ENCODE measurements at places on chromosomes 3 and 15.
A peak's percentile ranks its signal among the peaks of the same experiment; 100 is the strongest.

DNA sequence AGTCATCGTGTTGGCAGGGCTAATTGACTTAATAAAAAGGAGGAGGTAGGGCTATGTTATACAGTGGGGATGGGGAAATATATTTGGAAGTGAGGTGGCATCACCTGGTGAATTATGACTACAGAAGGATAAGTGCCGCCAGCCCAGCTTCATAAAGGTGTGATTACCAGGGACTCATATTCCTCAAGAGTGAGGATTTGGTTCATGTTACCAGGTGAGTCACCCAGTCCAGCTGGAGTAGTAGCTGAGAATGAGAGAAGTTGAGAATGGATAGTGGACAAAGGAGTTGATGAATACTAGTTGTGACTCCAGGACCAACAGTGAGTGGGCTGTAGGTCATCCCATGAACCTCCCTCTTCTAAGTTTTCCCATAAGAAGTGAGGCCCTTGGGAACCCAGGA lies 143.0 kb upstream of the GALNT15 start:
- no peak for DNase-seq

DNA sequence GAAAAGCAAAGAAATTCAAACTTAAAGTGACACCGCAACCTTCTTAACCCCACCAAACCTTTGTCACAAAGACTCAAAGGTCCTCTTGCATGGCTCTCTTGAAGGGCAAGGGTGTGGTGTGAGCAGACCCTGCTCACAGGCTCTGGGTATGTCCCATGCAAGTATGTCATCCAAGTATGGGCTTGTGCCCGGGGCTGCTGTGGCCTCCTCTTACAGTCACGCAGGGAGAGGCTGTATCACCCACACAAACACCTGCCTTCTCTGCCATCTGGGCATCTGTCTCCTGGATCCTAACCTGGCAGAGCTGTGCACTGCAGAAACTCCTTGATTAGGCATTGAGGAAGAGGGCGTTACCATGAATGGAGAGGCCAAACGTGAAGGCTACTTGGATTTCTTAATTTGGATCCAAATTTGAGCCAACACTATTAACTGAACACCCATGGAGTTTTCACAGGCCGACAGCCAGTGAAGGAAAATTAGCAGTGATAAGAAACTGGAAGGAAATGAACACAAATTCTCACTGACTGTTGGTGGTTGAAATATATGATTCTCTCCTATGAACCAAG lies 146.6 kb downstream of the DUT start:
- DNase-seq, result no peak

DNA sequence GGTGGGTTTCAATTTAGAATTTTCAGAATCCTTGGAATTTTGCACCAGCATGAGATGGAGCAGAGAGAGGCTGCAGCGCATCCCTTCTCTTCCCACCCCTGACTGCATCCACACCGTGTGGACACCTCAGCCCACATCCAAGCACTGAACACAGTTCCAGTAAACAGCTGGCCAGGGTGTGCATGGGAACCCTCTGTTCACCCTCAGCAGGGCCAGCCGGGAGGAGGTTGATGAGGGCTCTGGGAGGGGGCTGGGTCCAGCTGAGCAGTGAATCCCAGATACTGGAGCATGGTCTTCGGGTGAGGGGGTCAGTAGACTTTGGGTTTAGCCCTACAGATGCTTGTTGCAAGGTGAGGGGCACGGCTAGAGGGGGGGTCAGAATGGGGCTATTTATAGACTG lies 85.8 kb downstream of the RPLP1 start:
- no peak for DNase-seq

DNA sequence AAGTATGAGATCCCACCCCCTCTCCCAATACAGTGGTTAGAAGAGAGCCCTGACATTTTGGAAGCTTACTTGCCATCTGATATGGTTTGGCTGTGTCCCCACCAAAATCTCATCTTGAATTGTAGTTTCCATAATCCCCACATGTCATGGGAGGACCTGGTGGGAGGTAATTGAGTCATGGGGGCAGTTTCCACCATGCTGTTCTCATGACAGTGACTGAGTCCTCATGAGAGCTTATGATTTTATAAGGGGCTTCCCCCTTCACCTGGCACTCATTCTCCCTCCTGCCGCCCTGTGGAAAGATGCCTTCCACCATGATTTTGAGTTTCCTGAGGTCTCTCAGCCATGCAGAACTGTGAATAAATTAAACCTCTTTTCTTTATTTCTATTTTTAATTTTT lies 28.8 kb upstream of the HES1 start:
- no peak for DNase-seq

- DNase-seq, result no peak
Measured at GRCh38 chr3:34024447-34025240, 226.2 kb downstream of the PDCD6IP start.

DNA sequence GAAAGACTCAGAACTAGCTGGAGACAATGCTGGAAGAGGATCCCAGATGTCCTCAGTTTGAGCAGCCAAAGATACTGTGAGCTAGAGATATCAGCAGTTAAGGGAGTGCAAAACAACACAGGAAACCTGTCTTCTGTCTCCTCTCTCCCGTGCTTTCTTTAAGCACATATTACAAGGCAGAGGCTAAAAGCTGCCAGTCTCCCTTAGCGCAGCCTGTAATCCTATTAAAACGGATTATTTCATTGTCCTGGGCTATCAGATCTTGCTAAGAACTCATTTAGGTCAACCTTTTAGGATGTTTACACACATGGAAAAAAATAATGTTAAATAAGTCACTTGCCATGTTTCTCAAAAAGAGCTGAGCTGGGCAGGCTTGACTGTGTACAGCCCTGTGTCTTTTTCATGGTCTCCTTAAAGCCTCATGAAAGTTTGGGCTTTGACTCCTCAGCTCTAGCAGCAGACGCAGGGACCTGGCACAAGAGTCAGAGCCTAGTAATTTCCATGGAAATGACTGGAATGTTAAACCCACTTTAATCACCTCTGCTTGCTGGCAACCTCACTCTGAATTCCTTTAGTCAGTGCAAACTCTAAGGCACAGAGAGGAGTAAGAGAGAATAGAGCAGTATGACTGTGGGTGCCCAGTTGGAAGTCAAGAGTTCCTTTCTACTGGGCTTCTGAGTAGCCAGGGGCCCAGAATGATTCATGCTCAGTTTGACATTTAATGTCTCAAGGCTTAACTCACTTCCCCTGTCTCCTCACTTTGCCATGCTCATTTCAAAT lies 491.9 kb downstream of the NTRK3 start:
- no peak for DNase-seq

- DNase-seq, result no peak
Measured at GRCh38 chr3:127535106-127535785, 55.3 kb downstream of the TPRA1 start.

DNA sequence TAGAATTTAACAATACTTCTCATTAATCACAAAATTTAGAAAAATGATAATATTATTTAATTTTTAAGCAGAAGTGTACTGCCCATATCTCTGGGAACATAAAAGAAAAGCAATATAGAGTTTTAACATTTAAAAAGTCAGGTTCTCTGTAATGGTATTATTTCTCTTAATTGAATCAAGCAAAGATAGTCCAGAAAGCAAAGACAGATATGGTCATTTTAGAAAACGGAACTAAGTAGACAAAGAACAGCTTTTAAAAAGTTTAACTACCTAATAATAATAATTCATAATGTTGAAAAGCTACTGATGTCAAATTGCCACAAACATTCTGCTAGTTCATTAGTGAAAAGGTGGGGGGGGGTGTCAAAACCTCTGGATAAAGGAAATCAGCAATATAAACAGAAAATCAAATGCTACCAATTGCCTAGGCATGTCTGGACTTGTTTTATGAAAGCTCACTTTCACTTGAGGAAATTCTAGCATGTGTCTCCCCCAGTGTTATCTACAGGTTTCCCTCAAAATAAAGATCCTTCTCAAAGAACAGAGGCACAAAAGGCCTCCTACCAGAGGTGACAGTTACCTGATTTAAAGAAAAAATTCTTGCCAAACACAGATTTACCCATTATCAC lies 1.7 kb downstream of the ZMAT3 start:
- DNase-seq, result peak; percentile 77

DNA sequence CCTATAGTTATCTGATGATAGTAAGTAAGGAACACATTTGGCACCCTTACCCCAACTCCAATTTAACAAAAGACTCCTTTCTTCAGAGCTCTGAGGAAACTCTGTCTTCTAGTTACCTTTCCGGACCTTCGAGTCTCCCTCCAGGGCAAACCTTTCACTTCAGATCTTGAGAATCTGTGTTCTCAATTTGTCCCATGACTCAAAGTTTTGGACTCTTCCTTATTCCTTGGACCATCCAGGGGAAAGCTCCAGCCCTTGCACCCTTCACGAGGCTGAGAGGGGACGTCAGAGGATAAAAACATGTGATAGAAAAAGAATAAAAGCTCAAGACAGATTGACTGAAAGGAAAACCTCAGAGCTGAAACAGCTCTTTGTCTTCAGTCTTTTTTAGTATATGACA lies 76.9 kb downstream of the CTNNB1 start:
- DNase-seq, result no peak

- no peak for DNase-seq
Measured at GRCh38 chr15:79978260-79978654, 7.3 kb upstream of the BCL2A1 start.

DNA sequence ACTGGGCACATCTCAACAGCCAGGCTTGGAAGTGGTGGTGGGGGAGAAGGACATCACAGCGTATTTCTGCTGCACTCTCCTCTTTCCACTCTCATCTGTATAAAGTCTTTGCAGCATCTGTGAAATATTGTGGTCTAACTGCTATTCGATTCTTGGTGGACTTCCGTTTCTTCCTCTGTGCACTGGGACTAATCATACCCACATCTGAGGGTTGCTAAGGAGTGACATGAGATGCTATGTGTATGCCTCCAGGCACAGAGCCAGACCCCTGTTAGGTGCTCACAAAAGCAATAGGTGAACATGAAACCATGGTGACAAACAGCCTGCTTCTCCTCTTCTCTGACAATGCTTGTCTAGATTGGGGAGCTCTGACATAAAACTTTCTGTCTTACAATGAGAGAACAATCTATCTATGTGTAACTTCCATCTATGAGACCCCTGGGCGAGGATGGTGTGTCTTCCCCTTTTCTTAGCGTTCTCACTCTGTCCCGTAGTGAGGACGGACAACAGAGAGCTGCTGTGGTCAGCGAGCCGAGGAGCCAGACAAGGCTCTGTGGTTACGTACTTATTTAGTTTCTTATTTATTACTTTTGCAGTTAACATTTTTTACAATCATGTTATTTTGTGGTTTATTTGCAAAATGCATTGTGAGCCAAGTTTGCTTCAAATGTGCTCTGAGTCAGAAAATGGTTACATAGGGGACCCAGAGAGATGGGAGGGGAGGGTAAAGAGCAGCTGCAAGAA lies 196.7 kb upstream of the TPRG1 start:
- DNase-seq, result no peak

- DNase-seq, result peak; percentile 21
Measured at GRCh38 chr3:177596248-177596815, 399.1 kb upstream of the TBL1XR1 start.

- no peak for DNase-seq
Measured at GRCh38 chr15:46732060-46732459, 985.2 kb upstream of the SEMA6D start.

All from NCI-H146 (cell line).